Foreskin fibroblast (primary cell): ENCODE measurements at places on chromosomes 5 and 9.

GRCh38 chr5:37664551-37664950 is 175.3 kb downstream of the GDNF start:
- no peak for DNase-seq

DNA sequence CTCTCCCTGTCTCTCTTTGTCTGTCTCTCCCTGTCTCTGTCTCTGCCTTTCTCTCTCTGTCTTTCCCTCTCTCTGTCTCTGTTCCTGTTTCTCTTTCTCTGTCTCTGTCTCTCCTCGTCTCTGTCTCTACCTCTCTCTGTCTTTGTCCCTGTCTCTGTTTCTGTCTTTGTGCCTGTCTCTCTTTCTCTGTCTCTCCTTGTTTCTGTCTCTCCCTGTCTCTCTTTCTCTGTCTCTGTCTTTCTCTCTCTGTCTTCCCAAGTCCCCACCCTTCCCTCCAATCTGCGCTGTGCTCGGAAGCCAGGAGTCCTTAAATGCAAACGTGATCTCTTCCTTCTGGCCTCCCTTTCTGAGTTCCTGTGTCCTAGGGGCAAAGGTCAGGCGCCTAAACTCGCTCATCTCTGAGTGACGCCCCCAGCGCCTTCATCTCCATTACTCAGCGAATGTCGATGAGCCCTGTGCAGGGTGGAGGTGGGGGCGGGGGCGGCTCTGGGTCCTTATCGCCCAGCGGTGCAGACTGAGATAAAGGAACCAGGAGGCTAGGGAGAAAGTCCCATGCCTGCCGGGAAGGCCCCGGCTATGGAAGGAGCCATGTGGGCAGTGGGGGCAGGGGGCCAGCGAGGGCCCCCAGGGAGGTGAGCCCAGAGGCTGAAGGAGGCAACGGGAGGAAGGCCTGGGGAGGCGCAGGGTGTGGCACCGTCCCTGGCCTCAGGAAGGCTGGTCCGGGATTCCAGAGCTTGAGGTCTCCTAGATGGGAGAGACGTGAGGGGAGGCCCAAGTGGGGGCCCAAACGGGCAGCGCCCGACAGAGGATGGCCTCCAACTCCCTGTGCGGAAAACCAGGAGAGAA is 1.5 kb upstream of the SLC6A19 start:
- DNase-seq = no peak

DNA sequence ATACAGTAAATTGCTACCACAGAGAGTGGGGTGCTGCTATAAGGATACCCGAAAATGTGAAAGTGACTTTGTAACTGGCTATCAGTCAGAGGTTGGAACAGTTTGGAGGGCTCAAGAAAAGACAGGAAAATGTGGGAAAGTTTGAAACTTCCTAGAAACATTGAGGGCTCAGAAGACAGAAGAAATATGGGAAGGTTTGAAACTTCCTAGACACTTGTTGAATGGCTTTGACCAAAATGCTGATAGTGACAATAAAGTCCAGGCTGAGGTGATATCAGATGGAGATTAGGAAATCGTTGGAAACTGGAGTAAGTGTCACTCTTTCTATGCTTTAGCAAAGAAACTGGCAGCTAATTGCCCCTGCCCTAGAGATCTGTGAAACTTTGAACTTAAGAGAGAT is 1158.6 kb upstream of the CDH6 start:
- DNase-seq = no peak

- no peak for DNase-seq
Measured at GRCh38 chr9:118222375-118222774, 518.2 kb downstream of the TLR4 start.

GRCh38 chr9:6907772-6908381 is 150.1 kb downstream of the KDM4C start:
- DNase-seq = peak; percentile 71

- DNase-seq = no peak
Measured at GRCh38 chr9:132832171-132832881, 45.8 kb downstream of the AK8 start.

DNA sequence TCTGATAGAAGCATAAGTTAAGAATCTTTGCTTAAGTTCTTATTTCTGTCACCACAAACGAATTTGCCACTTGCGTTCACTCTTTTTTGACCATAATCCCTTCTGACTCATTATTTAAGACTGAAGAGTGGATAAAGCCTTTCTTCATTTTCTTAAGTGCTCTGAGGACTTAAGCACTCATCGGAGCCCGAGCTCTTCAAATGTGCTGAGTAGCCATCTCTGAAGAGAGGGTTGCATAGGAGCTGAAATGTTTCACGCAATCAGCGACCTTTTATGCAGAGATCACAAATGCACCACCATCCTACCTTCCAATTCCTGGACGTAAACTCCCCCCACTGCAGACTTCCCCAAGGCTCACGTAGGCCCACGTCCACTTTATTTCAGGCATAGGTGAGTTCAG is 699.2 kb downstream of the IRX1 start:
- DNase-seq = no peak

- DNase-seq = peak; percentile 60
Measured at GRCh38 chr9:114278881-114279570, 43.9 kb upstream of the ORM1 start.

DNA sequence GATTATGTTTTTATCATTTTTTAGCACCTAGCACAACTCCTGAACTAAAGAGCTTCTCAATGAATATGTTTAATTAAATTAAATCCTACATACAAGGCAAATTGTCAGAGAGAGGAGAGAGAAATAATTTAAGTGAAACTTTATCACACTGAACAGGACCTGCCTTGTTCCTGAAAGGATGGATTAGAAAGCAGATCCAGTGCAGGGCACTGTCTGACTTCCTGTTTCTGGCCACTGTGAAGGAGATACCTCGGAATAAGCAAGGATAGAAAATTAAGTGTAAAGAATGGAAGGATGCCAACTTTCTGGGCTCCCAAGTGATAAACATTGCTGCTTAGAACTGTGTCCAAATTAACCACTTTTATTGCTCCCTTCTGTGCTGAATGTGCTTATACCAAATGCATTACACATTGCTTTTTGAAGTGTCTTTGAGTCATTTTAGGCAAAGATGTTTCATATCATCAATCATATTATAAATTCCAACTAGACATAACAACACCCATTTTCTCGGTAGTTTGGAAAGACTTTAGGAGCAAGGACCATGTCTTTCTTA is 89.1 kb upstream of the SPDL1 start:
- DNase-seq = no peak

GRCh38 chr5:79269733-79270166 is 33.8 kb downstream of the JMY start:
- DNase-seq = no peak

DNA sequence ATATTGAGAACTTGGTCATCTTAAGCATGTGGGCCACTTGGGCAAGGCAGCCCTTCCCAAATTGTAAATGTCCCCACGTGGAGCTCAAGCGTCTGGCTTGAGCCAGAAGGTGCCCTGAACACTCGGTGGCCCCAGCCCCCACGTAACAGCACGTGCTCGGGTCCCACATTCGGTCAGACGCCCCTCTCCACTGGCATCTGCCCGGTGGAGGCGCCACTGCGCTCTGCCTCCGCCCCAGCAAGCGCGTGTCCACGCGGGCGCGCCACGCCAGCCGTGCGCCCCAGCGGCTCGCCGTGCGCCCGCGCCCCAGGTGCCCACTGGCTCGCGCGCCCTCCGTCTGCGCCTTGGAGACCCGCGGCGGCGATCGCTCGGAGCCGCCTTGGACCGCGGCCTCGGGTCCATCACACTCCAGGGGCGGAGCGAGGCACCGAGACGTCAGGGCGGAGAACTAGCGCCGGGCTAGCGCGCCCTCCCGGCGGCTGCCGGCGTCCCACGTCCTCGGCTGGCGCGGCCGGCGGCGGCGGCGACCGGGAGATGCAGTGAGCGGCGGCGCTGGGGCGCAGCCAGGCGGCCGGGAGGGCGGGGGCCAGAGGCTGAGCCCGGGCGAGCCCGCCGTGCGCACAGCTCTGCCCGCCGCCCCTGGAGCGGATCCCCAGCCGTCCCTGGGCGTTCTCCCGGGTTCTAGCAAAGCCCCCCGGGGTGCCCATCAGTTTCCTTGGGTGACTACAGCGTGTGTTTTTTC is at the start of gene PALM2AKAP2:
Gene PALM2AKAP2, plus strand, starts transcription at position 488 of the 742 bp plus-strand sequence. CDS start 291 bp downstream, outside the sequence.
- peak; percentile 91 for DNase-seq

- no peak for DNase-seq
Measured at GRCh38 chr5:37047947-37048346, 171.4 kb downstream of the NIPBL start.

DNA sequence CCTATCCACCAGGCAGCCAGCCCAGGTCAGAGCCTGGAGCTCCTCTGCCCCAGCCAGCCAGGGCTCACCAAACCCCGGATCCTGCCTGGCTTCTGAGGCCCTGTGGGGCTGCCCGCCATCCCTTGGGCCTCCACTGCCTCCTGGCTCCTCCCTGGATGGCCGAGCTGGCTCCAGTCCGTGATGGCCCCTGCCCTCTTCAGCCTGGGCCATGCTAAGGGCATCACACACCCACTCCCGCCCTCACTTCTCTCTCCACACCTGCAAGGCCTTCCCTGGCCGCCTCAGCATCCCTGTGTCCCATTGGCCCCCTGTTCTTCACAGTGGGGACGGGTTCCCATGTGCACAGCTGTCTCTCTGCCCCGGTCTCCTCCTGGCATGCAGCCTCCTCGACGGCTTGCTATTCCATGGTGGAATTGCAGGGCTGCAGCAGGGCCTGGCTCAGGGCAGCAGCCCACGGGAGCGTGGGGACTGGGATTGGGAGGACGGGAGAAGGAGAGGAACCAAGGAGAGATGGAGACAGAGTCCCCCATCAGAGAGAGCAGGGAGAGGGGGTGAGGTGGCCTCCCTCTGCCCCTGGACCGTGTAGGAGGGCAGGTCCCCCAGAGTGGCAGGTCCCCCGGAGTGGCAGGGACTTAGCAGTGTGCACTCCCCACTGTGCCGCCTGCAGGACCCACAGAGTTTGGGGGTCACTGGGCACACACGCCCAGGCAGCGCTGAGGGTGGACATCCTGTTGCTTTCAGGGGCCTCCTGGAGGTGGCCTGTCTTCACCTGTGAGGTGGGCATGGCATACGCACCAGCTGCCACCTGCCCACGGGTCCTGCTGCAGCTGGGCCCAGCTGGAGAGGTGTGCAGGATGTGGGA is 16.7 kb upstream of the RNU6ATAC start:
- no peak for DNase-seq

- no peak for DNase-seq
Measured at GRCh38 chr5:95283022-95283615, 1.8 kb downstream of the MCTP1 start.

DNA sequence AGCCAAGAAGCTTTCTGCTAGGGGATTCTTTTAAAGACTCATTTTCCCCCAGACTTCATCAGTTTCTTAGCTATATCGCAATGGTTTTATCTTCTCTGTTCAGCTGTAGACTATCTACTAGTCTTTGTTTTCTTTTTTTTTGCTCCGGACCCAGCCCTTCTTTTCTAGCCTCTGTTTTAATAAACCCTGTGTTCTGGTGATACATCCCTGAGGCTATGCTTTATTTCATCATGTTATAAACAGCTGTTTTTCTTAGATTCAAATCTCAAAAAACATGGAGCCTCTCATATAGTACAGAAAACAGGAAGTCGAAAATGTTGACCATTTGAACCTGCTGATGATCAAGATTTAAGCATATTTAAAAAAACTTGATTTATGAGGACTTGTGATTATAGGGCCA is 37.8 kb downstream of the SCGB3A1 start:
- no peak for DNase-seq

GRCh38 chr5:10737880-10738279 is 23.2 kb downstream of the DAP start:
- no peak for DNase-seq

- peak; percentile 64 for DNase-seq
Measured at GRCh38 chr5:38607930-38608564, 51.6 kb upstream of the LIFR start.

- no peak for DNase-seq
Measured at GRCh38 chr9:121881920-121882500, 211.1 kb downstream of the TTLL11 start.

GRCh38 chr9:107734256-107735013 is 244.9 kb upstream of the KLF4 start:
- DNase-seq = peak; percentile 90

GRCh38 chr5:160665460-160665859 is 186.6 kb downstream of the ATP10B start:
- DNase-seq = no peak

DNA sequence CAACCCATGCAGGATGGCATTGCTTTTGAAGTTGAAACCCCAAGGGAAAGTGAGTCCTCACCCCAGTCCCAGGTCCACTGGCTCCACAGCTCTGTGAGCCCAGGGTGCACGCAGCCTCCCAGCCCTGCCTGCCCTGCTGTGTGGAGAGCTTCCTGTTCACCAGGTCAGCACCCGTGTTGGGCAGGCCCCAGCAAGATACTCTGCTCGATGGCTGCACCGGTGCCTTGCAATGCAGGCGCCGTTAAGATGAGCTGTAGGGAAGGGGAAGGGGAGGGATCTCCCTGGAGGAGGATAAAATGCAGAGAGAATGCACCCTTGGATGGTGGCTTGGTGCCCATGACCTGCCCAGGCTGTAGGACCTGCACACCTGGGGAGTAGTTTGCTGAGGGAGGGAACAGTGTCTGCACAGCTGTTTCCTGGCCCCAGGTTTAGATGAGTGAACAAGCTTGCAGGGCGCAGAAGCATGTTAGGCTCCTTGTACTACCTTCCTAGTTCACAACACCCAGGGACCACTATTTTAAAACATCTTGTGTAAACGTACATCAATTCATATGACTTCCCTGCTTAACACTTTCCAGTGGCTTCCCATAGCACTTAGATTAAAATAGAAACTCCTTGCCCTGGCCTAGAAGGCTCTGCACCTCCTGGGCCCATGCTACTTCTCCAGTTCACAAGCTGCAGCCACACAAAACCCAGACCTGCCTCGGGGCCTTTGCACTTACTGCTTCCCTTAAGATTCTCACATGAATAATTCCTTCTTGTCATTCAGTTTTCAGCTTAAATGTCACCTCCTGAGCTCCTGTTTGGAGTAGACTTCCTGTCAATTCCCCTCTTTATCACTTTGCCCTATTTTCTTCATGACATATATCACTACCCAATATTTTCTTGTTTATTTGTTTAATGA is 19.6 kb downstream of the FAT2 start:
- no peak for DNase-seq

DNA sequence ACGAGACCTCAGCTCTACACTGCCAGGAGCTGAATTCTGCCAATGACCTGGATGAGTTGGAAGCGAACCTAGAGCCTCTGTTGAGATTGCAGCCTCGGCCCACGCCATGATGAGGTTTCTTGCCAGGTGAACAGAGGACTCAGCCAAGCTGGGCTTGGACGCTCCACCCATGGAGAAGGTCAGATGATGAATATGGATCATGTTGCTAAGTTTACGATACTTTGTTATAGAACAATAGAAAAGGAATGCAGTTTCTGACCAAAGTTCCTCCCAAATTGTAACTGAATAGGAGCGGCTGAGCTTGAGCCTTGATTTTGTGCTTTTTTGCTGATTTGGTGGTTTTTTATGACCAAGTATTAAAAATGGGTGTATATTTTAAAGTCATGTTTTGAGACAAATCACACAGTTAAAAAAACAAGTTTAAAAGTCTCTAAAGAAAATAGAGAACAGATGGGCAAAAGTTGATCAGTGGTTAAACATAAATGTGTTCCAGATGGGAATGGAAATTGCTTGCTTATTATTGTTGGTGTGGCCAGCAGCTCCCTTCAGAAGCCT is 32.9 kb downstream of the ROPN1L start:
- peak; percentile 75 for DNase-seq

DNA sequence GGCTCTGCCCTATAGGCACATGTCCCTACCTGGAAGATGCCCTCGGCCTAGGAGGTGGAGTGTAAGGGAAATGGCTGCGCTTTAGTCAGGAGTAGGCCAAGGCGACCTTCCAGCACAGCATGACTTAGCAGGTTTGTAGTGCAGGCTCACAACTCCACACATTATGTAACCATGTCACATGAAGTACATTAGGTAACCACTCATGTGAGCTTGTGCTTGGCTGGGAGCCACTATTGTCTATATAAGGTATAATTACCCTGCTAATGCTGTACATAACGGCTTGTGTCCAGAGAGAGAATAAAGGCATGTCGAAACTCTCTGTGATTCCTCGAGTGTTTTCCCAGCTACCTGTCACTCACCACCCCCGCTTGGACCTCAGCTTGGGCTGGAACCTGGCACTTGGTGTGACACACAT is 74.9 kb downstream of the CAMK4 start:
- no peak for DNase-seq
